ENCODE measurements at places on chromosomes 4 and X.

- DNase-seq: no peak
Observed at GRCh38 chr4:150978738-150979575, 36.1 kb downstream of the LRBA start.

DNA sequence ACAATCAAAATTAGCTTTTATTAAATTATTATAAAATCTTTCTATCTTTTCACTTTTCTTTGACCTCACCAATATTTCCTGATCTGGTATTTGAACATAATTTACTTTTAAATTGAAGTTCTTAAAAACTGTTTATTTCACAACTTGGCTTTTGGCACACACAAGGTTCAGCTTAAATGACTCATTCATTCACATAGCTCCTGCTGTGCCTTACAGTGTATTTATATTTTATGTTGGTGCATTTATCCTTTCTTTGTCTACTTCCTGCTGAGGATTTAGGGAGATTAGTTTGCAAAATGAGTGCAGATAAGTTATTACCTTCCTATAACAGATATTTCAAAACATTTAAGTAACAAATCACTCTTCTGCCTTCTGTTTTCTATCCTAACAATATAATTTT lies 430.6 kb downstream of the DTHD1 start:
- no peak for DNase-seq

DNA sequence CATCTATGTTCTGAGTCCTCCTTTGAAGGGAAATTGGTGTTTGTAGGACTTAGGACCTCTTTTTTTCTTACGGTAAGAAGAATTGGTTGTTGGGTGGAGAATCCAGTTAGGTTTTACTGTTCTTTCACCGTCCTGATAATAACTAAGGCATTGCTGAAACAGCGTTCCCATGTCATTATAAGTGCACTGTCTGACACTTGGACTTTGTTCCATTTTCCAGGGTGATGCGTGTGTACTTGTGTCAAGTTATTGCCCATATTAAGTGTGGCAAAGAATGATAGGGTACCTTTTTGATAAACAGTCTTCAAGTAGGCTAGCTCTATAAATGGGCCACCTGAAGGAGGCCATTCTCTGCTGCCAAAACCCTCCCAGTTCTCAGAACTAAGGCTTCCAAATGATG lies 119.7 kb downstream of the AASDH start:
- DNase-seq: no peak

DNA sequence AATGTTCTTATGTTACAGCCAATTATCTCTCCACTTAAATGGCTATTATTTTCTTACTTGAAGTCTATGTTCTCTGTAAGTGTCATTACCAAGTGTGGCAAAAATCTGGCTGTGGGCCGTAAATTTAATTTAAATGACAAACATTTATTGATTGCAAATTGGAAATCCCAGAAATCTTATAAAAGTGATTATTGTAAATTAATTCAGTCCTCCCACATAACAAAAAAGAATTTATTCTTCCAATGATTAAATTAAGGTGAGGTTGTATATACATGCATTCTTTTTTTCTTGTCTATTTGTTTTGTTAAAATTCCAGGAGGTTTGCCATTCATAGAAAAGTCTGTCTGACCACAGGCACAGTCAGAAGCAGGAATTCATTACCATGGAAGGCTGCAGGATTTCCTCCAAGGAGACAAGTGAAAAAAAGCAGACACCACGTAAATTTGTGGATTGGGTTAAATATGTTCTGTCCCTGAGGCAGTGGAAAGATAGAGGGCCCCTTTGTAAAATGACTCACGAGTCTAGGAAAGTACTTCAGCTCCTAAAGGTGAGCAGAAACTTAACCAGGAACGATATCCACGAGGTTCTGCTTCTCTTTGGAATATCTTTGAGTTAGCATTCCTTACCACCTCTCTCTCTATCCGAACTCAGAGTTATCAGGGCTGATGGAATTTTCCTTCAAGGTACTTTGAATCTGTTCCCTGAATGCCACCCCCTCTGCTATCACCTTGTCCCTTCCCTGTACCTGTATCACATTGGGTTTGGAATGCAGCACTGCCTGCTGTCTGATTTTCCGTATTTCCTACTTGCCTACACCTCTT lies 10.7 kb downstream of the PPARGC1A start:
- DNase-seq: no peak

GRCh38 chr4:78018271-78019049 lies 38.7 kb upstream of the FRAS1 start:
- no peak for DNase-seq

GRCh38 chr4:175810073-175810730 lies 1.9 kb downstream of the GPM6A start:
- peak; percentile 38 for DNase-seq

GRCh38 chrX:133249266-133250058 lies 31.3 kb upstream of the TFDP3 start:
- no peak for DNase-seq

DNA sequence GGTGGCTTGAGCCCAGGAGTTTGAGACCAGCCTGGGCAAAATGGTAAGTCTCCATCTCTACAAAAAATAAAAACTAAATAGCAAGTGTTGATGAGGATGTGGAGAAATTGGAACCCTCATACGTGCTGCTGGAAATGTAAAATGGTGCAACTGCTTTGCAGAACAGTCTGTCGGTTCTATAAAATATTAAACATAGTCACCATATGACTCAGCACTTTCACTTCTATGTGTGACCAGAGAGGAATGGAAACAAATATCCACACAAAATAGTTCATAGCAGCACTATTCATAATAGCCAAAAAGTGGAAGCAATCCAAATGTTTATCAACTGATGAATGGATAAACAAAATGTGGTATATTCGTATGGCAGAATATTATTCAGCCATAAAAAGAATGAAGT lies 60.8 kb upstream of the FMR1 start:
- DNase-seq: no peak

DNA sequence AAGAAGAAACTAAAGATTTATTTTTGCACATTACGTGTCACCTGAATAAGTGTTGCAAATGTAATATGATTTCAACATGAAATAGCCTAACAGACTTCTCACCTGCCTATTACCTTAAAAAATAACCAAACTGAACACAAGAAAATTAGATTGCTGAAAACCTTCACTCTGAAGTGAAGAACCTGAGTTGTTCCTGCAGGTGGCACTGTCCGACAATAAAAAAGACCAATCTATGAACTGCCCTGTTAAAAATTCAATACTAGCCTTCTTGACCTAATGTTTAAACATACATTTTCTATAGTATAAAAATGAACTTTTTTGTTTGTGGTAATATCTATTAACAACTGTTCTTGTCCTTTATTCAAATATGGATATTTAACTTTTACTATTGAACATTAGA lies 69.2 kb upstream of the PNPLA4 start:
- peak; percentile 40 for DNase-seq

DNA sequence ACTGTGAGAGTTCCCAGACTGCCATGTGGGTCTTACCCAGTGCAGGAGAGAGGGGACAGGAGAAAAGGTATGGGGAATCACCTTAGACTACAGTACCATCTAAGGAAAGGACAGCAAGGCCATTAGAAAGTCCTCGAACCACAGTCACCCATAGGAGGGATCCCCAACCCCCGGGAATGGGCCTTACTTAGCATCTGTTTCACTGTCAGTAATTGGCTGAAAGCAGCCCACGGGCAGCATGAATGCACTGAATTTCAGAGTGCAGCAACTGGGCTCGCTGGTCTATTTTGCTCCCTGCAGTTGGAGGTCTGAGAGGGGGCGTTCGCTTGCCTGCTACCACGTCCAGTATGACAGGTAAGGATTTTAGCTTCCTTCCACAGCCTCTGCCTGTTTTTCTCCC lies 50.4 kb upstream of the KLHL8 start:
- no peak for DNase-seq

GRCh38 chr4:89298155-89298554 lies 9.4 kb downstream of the GPRIN3 start:
- DNase-seq: no peak

- no peak for DNase-seq
Observed at GRCh38 chr4:48603366-48604003, 113.4 kb downstream of the ZAR1 start.

- no peak for DNase-seq
Observed at GRCh38 chr4:45646885-45647590, 476.8 kb downstream of the GABRG1 start.

DNA sequence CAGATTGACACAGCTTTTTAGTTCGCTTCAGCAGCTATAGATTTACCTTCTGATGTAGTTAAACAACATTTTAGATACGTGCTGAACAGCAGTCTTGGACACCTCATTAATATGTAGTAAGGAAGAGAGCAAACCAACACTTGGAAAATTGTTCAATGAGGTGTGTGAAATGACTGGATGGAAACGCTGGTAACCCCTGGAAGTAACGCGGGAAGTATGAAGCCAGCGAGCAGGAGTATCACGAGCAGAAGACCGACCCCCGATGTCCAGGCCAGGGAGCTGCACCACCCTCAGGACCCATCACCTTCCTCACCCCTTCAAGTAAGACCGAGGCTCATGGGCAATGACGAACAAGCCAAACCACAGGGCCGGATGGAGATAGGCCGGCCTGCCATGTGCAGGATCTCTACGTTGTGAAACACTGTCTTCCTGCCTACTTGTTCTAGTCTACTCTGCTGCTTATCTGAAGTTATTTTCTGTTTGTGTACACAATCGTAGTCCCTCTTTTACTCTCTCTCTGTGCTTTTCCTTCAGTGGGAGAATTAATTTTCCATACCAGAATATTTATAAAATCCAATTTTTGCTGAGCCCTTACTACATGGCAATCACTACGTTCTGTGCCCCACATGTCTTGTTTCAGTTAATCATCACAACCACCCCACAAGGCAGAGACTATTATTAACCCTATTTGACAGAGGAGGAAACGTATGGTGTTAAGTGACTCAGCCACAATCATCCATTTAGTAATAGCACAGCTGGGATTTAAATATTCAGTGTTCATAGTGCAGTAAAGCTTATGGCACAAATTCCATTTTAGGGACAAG lies 221.7 kb downstream of the APBB2 start:
- DNase-seq: peak; percentile 38

DNA sequence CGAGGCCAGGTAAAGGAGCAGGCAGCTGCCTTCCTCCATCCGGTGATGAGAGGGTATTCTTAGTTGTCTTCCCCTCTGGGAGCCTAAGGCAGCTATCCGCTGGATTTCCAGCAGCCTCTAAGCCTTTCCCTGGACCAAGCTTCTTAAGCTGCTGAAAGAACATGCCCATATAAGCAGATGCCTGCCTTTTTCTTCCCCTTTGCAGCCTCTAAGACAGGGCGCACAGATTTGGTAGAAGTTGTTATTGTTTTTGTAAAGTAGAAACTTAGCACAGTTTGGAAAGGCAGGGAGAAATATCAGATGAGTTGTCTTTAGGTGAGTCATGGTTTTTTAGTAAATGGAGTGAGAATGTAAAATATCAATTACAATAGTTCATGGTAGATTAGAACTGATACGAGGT lies 210.8 kb downstream of the ARHGAP10 start:
- no peak for DNase-seq

GRCh38 chr4:38565271-38566199 lies 98.5 kb upstream of the KLF3 start:
- no peak for DNase-seq

DNA sequence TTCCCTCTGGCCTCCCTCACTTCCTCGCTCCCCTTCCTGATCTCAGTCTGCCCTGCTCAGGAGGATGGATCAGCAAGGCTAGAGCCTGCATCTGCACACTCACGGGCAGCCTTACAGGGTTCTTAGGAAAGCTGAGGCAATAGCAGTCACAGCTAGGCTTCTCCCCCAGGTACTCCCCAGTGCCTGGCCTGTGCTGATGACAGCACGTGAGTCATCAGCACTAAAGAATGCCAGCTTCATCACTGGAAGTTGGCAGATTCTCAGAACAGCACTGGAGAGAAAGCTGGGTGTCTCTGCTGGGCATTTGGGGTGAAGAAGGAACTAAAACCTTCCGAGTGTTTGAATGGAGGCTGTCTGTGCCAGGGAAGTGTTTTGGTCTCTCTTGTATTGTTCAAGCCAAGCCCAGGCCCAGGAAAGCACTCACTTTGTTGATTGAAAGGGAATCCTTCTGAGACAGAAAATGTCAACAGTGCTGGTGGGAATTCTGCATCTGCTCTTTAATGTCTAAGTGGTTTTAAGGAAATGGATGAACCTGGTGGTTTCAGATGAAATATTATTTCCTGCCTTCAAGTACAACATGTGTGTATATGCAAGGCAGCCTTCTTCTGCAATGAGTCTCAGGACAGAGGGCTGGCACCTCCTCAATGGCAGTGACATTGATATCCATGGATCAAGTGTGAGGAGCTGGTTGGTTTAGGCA lies 73.0 kb upstream of the SCOC start:
- no peak for DNase-seq

DNA sequence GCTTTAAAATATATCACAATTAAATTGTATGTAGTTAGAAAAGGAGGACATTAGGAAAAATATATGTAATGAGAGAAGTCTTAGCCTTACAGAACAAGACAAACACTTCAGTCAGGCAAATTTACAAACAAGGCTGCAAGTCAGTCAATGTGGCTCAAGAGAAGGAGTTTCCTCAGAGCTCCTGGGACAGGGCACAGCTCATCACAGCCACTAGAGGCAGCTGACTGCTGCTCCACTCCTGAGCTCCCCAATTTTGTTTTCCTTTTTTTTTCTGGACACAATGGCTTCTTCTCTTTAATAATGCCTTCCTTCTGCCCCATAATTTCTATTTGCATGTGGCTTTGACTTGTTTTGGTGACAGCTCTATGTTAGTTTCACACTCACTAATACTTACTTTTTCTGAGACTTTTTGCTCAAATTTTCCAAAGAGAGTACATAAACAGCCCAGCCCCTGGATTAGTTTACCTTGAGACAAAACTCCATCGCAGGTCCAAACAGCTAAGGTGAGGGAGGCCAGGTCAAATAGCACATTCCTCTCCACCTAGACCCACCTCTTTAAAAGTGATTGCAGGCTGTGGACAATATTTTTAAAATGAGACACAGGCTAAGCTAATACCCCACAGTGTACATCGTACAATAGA lies 850.4 kb upstream of the FRG1 start:
- no peak for DNase-seq

- no peak for DNase-seq
Observed at GRCh38 chrX:153889123-153889522, 3.1 kb upstream of the L1CAM start.

- no peak for DNase-seq
Observed at GRCh38 chrX:80316526-80316925, 103.7 kb upstream of the TENT5D start.

DNA sequence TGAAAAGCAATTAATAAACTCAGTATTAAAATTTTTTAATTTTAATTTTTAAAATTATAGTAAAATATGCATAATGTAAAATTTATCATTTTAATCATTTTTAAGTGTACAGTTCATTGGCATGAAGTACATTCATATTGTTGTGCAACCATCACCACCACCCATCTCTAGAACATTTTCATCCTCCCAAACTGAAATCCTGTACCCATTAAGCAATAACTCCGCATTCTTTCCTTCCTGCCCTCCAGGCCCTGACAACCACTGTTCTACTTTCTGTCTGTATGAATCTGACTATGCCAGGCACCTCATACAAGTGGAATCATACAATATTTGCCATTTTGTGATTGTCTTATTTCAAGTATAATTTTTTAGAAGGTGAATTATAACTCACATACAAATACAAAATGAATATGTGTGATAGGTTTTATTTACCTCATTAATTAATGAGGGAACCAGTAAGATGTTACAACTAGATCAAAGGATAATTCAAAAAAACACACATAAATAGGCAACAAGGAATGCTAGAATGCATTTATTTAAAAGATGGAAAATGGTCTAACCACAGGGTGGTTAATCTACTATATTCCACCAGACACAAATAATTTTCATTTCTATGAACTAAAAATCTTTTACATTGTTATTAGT lies 13.1 kb upstream of the AFF1 start:
- DNase-seq: no peak
